Fibroblast of skin of left biceps (primary cell): ENCODE measurements at places on chromosomes 5 and 9.

- peak; percentile 75 for DNase-seq
Observed at GRCh38 chr9:129320575-129321285, 142.7 kb upstream of the IER5L start.

DNA sequence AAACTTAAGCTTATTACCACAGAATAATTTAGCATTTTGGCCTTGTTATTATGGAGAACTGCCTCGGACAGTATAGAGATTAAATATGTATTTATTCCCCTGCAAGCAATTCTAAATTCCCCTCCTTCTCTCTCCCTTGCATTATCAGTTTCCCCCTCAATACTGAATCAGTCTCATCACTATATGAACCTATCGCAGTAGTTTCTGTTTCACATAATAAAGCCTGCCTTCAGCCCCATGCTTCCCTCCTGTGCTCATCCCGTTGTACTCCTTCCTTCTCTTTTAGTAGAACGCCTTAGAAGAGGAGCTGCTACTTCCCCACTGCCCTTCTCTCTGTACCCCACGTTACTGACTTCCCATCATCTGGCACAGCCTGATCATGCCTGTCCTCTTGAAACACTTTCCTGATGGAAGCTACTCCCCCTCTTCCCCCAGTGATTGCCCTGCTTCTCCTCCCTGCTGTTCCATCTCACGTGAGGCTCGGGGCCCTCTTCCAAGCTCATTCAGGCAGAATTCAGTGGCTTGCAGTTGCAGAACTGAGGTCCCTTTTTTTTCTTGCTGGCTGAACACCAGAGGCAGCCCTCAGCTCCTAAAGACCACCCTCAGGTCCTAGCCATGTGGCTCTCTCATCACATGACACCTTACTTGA, 93.4 kb downstream of the PPIC start:
- no peak for DNase-seq

GRCh38 chr9:61674465-61674864, 484.6 kb downstream of the SPATA31A7 start:
- DNase-seq: no peak

DNA sequence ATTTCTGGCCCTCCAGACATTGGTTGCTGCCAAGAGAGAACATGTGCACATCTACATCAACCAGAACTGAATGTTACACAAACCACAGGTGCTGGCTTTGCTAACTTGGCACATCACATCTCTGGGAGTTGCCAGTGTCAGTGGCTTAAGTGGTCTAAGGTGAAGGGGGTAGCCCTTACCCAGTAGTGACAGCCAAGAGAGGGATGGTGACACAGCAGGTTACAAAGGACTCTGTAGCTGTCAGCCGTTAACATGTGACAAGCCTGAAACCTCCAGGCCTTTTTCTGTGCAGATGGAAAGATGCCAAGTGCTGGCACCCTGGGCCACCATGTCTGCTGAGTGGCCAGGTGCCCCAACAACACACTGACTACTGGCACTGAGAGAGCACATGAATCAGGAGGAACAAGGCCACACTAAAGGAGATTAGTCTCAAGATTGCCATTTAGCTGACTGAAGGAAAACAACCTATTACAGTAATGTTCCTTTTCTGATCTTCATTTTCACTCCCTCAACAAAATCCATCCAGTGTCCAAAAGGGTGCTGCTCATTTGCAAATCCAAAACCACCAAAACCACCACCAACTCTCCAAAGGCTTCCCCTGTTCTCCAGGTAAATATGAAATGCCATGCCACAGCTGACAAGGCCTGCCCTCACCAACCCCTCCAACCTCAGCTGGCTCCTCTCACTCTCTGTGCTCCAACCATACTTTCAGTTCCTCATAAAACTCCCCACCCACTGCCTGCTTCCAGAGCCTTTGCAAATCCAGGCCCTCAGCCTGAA, 20.2 kb downstream of the SIL1 start:
- no peak for DNase-seq

DNA sequence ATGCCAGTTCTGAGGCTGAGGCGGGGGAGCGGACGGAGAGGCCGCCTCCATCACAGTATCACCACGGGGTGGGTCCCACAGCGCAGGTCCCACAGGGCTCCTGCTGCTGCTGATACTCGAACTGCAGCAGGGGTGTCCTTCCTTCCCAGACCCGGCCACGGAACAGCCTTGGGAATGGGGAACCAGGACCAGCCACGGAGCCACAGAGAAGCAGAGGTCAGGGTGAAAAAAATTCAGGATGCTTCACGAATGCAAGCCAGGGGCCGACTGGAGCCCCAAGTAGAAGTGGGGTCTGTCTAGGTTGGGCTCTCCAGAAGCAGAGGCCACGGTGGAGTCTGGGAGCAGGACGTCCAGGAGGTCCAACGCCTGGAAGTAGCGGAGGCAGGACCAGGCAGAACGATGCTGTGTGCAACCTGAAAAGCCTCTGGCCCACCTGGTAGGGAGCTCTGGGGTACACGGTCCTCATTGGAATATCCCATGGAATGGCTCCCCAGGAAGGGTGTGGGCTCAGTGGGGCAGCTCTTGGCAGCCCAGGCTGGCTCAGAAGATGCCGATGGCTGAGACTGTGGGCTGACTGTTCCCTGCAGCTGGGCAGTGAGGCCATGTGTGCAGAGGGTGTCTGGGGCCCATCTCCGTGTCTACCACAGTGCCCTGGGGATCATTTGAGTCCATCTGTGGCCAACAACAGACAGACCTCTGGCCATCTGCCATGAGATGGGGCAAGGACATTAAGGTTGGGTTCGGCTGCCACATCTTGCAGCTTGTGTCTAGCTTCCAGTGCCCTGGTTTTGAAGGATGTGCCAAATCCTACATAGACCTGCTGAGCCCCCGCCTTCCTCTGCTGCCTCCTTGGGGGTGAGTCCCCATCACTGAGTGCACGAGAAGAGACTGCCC, 66.9 kb upstream of the FCN1 start:
- DNase-seq: no peak

DNA sequence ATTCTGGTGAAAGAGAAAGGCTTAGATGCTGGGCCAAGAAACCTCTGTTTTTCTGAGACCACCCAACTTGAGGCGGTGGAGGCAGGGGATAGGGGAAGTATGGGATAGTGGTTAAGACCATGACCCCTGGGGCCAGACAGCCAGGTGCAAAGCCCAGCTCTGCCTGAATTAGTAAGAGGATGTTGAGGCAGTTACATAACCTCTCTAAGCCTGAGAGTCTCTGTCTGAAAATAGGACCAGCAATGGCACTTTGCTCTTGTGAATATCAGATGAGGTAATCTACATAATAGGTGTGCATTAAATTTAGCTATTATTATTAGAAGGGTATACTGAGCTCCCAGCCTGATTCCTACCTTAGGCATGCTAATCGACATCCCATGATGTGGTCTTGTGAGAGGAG, 68.2 kb downstream of the DOCK2 start:
- no peak for DNase-seq

- no peak for DNase-seq
Observed at GRCh38 chr5:153209687-153210086, 280.8 kb upstream of the GRIA1 start.

DNA sequence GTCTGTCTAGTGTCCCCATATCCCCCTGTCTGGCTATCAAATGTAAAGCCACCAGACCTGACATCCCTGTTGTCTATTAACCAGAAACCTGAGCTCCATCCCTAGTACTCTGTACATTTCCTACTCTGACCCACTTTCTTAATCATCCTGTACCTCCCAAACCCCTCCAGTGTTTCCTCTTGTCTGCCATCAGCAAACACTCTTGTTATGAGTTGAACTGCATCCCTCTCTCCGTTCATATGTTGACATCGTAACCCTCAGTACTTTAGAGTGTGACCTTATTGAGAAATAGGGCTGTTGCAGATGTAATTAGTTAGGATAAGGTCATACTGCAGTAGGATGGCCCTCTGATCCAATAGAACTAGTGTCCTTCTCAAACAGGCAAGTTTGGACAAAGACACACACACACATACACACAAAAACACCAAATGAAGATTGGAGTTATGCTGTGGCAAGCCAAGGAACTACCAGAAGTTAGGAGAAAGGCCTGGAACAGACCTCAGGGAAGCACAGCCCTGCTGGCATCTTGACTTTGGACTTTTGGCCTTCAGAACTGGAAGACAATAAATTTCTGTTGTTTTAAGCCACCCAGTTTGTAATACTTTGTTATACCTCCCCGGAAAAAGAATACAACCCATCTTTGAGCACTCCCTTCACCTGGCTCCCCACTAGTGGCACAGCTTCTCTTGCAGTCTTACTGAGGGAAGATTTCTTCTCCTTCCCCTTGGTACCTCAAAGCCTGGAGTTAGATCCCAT, 180.0 kb upstream of the PTGER4 start:
- DNase-seq: no peak

GRCh38 chr9:136954270-136955083, 2.4 kb downstream of the LCN12 start:
- no peak for DNase-seq

DNA sequence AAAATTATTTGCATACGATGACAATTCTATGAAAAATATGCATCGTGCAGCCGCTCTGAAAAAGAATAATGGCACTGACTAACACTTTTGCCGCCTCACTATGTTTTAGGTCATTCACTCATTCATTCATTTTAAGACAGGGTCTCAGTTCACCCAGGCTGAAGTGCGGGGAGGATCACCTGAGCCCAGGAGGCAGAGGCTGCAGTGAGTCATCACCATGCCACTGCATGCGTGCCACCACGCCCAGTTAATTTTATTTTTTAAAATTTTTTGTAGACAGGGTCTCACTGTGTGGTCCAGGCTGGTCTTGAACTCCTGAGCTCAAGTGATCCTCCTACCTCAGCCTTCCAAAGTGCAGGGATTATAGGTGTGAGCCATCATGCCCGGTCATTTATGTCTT, 37.0 kb downstream of the RAPGEF1 start:
- no peak for DNase-seq

- no peak for DNase-seq
Observed at GRCh38 chr9:7067169-7067568, 309.4 kb downstream of the KDM4C start.

GRCh38 chr9:69444791-69445190, 119.8 kb downstream of the ENTREP1 start:
- no peak for DNase-seq

DNA sequence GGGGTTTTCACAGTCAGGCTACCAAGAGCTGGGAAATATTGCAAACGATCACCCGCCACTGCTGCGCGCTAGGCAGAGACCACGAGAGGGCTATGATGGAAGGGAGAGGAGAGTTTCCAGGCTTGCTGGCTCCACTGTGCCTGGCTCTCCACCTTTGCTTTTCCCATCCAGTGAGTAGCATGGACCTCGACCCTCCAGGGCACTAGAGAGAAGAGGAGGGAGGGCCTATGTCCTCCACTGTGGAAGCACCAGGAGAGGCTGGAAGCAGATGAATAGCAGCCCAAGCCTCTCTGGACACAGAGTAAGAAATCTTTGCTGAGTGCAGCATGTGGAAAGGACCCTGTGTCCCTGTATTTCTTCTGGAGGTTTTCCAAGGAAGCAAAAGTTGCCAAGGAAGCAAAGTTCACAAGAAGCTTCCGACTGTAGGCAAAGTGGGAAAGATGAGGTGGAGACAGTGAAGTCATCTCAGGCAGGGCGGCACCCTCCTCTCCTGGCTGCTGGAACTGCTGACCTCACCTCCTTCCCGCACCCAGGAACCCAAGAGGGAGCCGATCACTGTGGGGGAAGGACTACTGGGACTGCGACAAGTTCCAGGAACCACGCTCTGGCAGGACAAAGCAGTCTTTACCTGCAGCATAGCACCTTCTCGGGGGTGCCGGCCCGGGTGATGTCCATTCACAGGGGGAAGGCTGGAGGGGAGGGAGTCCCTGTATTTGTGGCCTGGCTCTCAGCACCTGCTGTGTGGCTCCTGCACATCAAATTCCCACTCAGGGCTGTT, 79.6 kb downstream of the CSNK1A1 start:
- no peak for DNase-seq

DNA sequence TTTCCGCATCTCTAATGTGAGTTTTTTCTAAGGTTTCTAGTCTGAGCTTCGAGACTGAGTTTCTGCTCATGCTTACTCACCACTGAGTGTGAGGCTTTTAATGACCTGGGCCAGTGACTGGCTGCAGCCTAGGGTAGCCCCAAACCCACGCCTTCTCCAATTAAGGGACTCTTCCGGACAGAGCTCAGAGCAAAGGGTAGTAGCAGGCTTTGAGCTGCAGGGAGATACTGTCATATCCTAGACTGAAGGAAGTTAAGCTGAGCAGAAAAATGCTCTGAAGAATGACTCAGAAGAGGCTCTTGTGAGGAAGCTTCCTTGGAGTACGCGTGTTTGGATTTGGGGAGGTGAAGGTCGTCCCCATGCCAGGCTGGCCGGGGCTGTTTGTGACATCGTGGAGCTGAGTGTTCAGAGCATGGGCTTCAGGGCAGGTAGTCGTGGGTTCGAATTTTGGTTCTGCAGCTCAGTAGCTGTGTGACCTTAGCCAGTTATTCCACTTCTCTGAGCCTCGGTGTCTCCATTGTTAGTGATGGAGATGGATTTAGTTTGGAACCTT, 3.5 kb downstream of the USP20 start:
- DNase-seq: peak; percentile 20

GRCh38 chr5:88886252-88886651, 3.3 kb upstream of the MEF2C start:
- no peak for DNase-seq

DNA sequence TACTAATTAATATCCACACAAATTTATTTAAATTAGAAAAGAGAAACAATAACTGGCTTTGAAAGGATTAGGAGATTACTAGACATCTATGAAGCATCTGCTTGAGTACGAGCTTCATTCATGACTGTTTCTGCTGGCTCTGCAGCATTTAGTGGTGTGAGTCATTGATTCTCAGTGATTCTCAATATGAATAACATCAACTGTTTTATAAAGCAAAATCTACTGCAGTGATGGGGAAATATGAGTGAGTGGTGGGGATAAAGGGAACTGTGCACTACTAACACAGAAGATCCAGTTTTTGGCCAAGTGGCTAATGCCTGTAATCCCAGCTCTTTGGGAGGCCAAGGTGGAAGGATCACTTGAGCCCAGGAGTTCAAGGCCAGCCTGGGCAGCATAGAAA, 8.4 kb downstream of the FNBP1 start:
- DNase-seq: peak; percentile 47

- DNase-seq: no peak
Observed at GRCh38 chr9:133812941-133813748, 75.0 kb upstream of the SARDH start.

GRCh38 chr9:121690316-121690715, 38.9 kb downstream of the DAB2IP start:
- no peak for DNase-seq

GRCh38 chr9:96782235-96782634, 4.3 kb upstream of the ZNF510 start:
- no peak for DNase-seq

GRCh38 chr9:18040327-18040726, 433.6 kb upstream of the ADAMTSL1 start:
- DNase-seq: no peak
